ENCODE measurements at places on chromosomes 7 and 10.

- no peaks in the 10 kb centered on the region for H3K36me3 ChIP-seq
- no peak overlapping the region for H3K27ac ChIP-seq
- H3K4me1 ChIP-seq, result peaks cover 7% of the 10 kb centered on the region
- no peak for DNase-seq
Measured at GRCh38 chr7:17046666-17047065, 164.9 kb upstream of the AGR3 start.

DNA sequence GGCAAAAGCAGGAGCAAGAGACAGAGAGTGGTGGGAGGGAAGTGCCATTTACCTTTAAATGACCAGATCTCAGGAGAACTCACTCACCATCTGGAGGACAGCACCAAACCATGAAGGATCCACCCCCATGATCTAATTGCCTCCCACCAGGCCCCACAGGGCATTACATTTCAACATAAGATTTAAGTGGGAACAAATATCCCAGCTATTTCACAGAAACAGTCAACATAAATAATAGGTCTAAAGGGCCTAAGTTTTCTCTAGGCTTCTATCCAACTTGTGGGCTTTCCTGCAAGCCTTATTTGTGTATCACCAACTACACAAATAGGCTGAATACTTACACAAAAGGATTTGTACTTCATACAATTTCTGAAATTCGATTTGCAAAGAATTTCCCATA lies 196.8 kb upstream of the POT1 start:
- H3K4me1 ChIP-seq, result no peaks in the 10 kb centered on the region
- DNase-seq, result no peak
- H3K27me3 ChIP-seq, result no peaks in the 10 kb centered on the region
- no peak overlapping the region for H3K27ac ChIP-seq

DNA sequence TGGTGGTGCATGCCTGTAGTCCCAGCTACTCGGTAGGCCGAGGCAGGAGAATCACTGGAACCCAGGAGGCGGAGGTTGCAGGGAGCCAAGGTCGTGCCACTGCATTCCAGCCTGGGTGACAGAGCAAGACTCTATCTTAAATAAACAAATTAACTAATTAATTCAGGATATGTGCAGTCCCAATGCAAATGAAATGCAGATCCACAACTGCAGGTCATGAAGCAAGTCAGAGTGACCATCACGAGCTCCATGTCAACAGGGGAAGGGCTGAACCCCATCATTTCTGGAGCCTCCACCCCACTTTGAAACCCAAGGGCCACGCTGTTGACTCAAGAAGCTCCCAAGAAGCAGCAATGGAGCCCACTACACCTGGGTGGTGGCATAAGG lies 115.4 kb downstream of the LARP4B start:
- H3K27me3 ChIP-seq, result no peaks in the 10 kb centered on the region
- no peak overlapping the region for H3K27ac ChIP-seq
- H3K36me3 ChIP-seq, result peaks cover 11% of the 10 kb centered on the region
- no peak overlapping the region for H3K4me3 ChIP-seq
- DNase-seq, result no peak

DNA sequence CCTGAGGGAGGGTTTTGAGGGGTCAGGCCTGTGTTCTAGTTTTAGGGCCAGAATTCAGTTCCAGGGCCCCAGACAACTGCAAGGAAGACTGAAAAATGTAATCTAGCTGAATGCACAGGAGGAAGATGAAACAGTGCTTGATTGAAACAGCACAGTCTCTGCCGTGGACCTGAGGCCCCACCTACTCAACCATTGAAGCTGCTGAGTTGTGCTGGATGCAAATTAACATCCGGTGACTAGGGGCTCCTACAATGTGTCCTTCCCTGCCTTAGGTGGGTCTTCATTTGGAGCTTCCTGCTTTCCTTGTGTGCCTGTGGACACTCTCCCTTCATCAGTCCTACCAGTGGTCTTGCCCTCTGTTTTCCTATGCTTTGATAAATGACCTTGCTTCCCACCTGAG lies 5.7 kb downstream of the GLRX3 start:
- DNase-seq, result no peak
- H3K4me1 ChIP-seq, result peaks cover 9% of the 10 kb centered on the region
- no peak overlapping the region for H3K27ac ChIP-seq
- no peaks in the 10 kb centered on the region for H3K36me3 ChIP-seq
- H3K4me3 ChIP-seq, result no peak overlapping the region

DNA sequence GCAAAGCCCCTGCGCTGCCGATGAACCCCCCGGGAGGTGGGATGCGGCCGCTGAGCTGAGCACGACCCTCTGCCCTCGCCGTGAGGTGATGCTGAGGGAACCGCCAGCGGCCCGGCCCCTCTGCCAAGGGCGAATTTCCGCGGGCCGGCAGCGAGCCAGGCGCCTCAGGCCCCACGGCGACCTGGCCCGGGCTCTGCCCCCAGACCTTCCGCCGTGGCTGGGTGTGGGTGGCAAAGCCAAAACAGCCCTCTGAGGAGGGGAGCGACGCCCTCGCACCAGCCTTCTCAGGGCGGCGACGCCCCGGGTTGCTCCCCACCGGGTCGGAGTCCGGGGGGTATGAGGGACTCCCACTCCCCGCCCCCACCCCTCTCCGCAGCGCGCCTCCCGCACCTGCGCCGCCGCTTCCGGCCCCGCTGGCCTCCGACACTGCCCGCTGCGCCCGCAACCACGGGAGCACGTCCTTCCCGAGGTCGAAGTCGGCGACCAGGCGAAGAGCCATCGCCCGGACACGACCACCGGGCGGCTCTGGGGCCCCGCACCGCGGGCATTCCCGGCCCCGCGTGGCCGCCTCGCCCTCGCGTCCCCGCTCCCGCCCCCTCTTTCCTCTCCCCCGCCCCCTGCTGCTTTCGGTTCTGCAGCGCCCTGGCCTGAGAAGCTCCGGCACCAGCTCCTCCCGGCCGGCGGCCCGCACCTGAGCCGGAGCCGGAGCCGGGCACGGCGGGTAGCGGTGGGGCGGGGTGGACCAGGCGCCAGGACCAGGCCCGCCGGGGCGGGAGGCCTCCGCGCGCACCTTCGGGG lies at the start of gene GSAP:
TSS of gene GSAP (minus strand) at position 527 of the 798 bp plus-strand sequence. CDS start at position 499, 28 bp downstream.
- H3K4me1 ChIP-seq, result no peaks in the 10 kb centered on the region
- DNase-seq, result peak; percentile 61
- H3K27ac ChIP-seq, result no peak within 1 kb of the TSS
- H3K27me3 ChIP-seq, result peaks cover 55% of the 10 kb centered on the region

GRCh38 chr7:69335331-69335730 lies 262.9 kb upstream of the AUTS2 start:
- no peaks in the 10 kb centered on the region for H3K4me1 ChIP-seq
- no peaks in the 10 kb centered on the region for H3K27me3 ChIP-seq
- no peak for DNase-seq
- H3K27ac ChIP-seq, result no peak overlapping the region

DNA sequence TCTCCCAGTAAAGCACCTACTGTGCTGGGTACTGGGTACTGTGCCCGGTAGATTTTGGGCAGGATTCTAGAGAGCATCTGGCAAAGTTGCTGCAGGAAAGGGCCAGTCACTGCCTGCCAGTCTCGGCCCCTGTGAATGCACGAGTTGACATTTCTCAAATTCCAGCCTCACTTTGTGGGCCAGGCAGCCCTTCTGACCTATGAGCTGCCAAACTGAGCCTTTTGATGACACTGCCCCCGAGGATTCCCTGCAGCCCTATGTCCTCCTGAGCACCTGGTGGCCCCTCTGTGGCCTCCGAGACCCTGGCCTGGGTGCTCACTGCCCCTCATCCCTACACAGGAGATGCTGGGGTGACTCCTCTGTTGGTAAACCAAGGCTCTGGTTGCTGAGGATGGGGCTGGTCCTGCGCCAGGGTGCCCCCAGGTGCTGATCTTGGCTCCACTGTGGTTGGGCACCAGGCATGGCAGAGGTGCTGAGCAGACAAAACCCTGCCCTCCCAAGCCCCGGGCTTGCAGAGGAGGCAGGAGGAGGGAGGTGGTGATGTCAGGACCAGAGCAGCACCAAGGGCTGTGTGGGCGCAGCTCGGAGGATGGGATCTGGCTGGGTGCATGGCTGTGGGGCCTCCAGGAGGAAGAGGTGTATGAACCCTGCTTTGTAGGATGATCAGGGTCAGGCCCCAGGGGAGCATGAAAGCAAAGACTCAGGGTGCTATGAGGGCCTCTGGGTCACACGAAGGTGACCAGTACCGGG lies 16.2 kb downstream of the LHPP start:
- H3K36me3 ChIP-seq, result no peaks in the 10 kb centered on the region
- no peak overlapping the region for H3K27ac ChIP-seq
- H3K4me1 ChIP-seq, result peaks cover 10% of the 10 kb centered on the region

DNA sequence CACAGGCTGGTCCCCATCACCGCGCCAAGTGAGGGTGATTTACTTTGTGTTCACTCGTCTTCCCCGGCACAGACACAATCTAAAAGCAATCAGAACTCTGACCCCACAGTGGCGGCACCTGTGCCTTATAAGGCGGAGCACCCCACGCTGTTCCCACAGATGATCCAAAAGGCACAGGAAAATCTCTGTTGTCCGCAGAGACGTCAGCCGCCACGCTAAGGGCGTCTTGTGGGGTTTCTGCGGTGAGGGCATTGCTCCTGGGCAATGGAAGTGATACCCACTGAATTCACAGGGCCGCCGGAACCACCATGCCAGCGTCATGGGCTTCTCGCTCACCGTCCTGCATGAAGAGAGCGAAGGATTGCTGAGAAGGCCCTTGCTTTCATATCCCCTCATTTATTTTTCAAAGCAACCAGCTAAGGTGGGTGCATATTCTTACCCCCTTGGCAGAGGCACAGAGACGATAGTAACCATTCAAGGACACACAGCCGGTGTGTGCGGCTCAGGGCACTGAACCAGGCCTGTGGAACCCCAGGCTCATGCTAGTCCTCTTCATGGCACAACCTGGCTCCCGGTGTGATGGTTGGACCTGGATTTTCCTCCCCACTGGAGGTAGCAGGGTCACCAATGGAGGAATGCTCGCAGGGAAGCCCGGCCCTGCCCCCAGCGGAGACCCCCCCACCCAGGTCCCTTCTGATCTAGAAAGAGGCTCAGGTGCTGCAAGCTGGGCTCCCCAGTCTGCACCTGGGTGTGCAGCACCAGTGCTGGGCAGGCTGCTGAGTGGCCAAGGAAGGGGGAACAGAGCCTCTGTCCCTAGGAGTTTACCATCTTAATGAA lies 279.0 kb downstream of the TCERG1L start:
- H3K27me3 ChIP-seq, result no peaks in the 10 kb centered on the region
- no peak overlapping the region for H3K4me3 ChIP-seq
- H3K4me1 ChIP-seq, result peaks cover 7% of the 10 kb centered on the region
- no peak overlapping the region for H3K27ac ChIP-seq

GRCh38 chr10:3408603-3409365 lies 236.2 kb upstream of the PITRM1 start:
- H3K4me1 ChIP-seq, result no peaks in the 10 kb centered on the region
- no peak for DNase-seq
- no peak overlapping the region for H3K4me3 ChIP-seq

DNA sequence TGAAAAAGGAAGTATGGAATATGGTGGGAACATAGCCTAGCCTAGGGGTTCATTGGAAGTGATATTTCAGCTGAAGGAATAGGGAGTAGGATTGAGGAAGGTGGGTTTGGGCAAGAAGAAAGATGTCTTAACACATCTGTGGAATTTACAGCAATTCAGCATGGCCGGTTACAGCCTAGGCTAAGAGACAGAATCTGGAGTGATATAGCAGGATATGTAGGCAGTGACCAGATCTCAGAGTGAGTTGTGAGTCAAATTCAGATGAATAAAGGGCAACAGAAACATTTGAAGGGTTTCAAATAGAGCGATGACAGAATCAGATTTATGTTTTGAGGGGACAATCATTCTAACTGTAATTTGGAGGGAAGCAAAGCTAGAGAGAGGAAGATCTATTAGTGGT lies 199.0 kb upstream of the PRPS1L1 start:
- no peak overlapping the region for H3K4me3 ChIP-seq
- H3K27ac ChIP-seq, result no peak overlapping the region
- no peaks in the 10 kb centered on the region for H3K36me3 ChIP-seq
- no peaks in the 10 kb centered on the region for H3K4me1 ChIP-seq
- DNase-seq, result no peak

- H3K4me3 ChIP-seq, result no peak overlapping the region
- no peaks in the 10 kb centered on the region for H3K27me3 ChIP-seq
- no peak for DNase-seq
- H3K27ac ChIP-seq, result no peak overlapping the region
- H3K36me3 ChIP-seq, result no peaks in the 10 kb centered on the region
- H3K4me1 ChIP-seq, result no peaks in the 10 kb centered on the region
Measured at GRCh38 chr10:131547129-131547799, 235.7 kb upstream of the TCERG1L start.

- no peak overlapping the region for H3K27ac ChIP-seq
- DNase-seq, result no peak
- no peaks in the 10 kb centered on the region for H3K36me3 ChIP-seq
- H3K4me3 ChIP-seq, result no peak overlapping the region
Measured at GRCh38 chr7:151780631-151781030, 96.3 kb downstream of the PRKAG2 start.

DNA sequence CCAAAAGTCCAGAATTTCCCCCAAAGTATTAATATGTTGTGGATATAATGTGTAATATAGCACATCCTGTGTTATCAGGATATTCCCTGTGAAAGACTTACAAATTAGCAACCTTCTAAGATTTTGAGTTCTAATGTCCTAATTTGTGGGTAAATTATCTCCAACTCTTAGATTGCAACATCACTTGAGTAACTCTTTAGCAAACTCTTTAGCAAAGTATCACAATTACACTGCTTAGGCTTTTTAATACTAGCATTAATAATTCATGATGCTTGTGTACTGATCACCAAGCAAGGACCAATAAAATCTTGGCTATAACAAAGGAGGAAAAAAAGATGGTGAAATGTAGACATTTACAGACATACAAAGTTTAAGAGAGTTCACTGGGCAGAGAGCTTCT lies 27.7 kb downstream of the HIP1 start:
- no peak overlapping the region for H3K4me3 ChIP-seq
- no peaks in the 10 kb centered on the region for H3K4me1 ChIP-seq
- no peaks in the 10 kb centered on the region for H3K27me3 ChIP-seq

DNA sequence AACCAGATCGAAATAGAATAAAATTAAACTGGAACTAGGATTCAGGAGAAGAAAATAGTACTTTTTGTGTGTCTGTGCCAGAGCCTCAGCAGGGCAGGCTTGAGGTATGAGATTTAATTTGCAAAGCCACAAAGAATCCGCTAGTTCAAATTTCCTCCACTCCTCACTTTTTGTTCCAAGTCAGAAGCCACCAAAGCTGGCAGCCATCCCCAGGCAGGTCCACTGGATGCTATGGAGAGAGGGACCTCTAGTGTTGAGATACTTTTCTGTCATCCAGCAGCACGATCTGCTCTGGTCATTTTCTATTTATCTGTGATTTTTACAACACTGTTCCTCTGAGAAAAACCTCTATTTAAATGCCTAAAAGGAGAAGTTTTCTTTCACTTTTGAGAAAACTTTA lies 147.9 kb upstream of the FRMD4A start:
- no peak overlapping the region for H3K27ac ChIP-seq
- H3K27me3 ChIP-seq, result no peaks in the 10 kb centered on the region
- H3K4me1 ChIP-seq, result peaks cover 5% of the 10 kb centered on the region
- no peaks in the 10 kb centered on the region for H3K36me3 ChIP-seq
- H3K4me3 ChIP-seq, result no peak overlapping the region
- peak; percentile 82 for DNase-seq

- H3K27me3 ChIP-seq, result no peaks in the 10 kb centered on the region
- H3K36me3 ChIP-seq, result no peaks in the 10 kb centered on the region
- no peak for DNase-seq
- peak overlapping the region; percentile 5 for H3K4me3 ChIP-seq
Measured at GRCh38 chr10:114678820-114679219, 20.7 kb upstream of the ABLIM1 start.

GRCh38 chr10:22230158-22230833 lies 12.5 kb upstream of the EBLN1 start:
- H3K27ac ChIP-seq, result no peak overlapping the region
- DNase-seq, result peak; percentile 63
- H3K4me3 ChIP-seq, result peak overlapping the region; percentile 89
- no peaks in the 10 kb centered on the region for H3K4me1 ChIP-seq
- H3K36me3 ChIP-seq, result no peaks in the 10 kb centered on the region

Data from neural progenitor cell (in vitro differentiated cells).